ENCODE measurements at places on chromosomes 12 and 14. TPM values are rescaled to one million over a fixed set of nuclear protein-coding genes. Genes with fewer than 3 reads are reported as not detected.
A peak's percentile ranks its signal among the peaks of the same experiment; 100 is the strongest.

GRCh38 chr12:51531978-51532497 lies 59.0 kb upstream of the SCN8A start:
- no peak for DNase-seq

Gene SPTB
- 0.67 TPM for total RNA-seq

GRCh38 chr12:68508576-68508975 lies 102.1 kb upstream of the RAP1B start:
- DNase-seq, result no peak

DNA sequence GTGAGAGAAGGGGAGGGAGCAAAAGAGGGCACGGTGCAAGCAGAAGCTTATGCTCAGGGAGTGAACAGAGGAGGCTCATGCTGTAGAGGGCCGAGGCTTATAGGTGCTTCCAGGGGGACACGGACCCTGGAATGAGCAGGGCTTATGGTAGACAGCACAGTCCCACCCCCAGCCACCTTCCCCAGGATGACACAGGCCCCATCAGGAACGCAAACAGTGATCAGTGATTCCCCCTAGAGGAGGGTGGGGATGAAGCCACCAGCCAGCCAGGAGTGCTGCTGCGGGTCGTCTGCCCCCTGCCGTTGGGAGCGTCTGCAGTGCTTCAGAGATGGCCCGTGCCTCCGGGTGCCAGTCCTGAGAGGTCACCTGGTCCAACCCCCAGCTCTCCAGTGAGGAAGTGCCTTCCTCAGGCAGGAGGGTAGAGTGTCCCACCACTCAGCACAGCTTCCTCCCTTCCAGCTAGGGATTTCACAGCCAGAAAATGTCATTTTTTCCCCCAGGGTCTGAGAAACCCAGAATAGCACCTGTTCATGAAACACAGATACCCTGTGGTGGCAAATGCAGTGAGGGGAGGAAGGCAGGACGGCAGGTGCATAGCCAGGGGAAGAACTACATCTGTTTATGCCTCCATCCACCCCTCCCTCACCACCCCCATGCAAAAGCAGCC lies 60.7 kb downstream of the SLC6A12 start:
- DNase-seq, result no peak

Gene GPX2
- total RNA-seq, result not detected

GRCh38 chr14:25570483-25570882 lies 520.5 kb upstream of the STXBP6 start:
- no peak for DNase-seq

Gene FAM186B
- 0.55 TPM for total RNA-seq

DNA sequence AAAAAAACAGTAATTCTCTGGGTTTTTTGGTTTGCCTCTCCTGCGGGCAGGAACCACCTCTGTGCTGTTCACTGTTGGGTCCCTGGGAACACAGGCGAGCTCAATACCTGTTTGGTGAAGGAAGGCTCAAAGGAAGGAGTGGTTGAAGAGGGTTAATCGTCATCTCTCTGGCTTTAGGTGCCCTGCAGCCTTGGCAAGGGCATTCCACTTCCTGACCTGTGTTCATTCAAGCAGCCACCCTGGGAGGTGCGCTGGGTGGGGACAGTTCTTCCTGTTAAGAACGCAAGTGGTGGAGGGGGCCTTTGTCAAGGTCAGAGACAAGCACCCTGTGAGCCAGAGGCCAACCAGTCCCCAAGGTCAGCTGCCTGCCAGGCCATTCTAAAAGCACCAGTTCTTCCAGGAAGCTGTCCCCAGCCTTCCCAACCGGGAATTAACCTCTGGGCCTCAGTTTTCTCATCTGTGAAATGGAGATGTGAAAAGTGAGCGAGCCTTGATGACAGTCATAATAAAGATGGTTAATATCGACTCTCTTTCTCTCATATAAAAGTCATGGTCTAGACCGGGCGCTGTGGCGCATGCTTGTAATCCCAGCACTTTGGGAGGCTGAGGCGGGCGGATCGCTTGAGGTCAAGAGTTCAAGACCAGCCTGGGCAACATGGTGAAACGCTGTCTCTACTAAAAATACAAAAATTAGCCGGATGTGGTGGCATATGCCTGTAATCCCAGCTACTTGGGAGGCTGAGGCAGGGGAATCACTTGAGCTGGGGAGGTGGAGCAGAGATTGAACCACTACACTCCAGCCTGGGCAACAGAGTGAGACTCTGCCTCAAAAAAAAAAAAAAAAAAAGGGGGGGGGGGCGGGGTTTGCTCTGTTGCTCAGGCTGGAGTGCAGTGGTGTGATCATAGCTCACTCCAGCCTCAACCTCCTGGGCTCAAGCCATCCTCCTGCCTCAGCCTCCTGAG lies 6.1 kb downstream of the RHOF start:
- no peak for DNase-seq

Gene RPGRIP1
- total RNA-seq, result 0.80 TPM

Gene CD163L1
- total RNA-seq, result 16.7 TPM

Gene SELPLG
- 15.4 TPM for total RNA-seq

- no peak for DNase-seq
Measured at GRCh38 chr12:5499566-5500330, 67.8 kb downstream of the NTF3 start.

- DNase-seq, result peak; percentile 53
Measured at GRCh38 chr14:89399594-89400068, 17.4 kb downstream of the FOXN3 start.

DNA sequence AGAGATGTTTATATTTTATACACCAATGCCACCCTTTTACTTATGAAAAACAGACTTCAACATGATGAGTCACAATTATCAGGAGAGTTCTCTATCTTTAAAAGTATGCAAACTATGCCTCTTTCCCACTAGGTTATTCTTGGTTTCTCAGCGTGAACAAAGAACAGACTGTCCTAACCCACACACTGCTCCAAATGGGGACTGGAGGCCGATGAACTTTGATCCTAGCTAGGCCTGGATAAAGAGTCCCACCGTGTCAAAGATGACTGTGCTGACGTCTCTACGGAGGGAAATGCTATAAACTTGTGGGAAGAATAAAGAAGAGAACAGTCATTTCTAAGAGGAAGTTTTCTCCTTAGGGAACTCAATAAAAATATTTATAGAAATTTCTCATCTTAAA lies 160.1 kb downstream of the EPS8 start:
- DNase-seq, result no peak

DNA sequence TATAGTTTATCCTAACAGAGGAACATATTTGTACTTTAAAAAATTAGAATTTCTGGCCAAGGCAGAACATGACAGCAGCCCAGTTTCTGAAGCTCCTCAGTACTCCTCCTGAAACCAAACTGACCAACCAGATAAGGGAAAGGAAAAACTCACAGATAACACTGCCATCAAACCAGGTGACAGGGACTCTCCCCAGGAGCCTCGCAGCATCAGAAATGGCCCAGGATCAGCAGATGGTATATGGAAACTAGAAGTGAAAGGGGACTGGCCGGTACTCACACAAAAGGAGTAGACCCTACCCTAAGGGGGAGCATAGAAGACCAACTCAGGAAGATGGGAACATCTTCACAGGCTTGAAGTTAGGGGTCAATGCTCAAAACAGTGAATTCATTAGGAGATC lies 22.0 kb downstream of the GALC start:
- DNase-seq, result no peak

Gene SLC25A29
- 20.0 TPM for total RNA-seq

Gene DENND5B
- 15.4 TPM for total RNA-seq

GRCh38 chr12:75798136-75798926 lies 233.2 kb downstream of the PHLDA1 start:
- DNase-seq, result no peak

- no peak for DNase-seq
Measured at GRCh38 chr14:101127224-101127623, 223.7 kb upstream of the RTL1 start.

DNA sequence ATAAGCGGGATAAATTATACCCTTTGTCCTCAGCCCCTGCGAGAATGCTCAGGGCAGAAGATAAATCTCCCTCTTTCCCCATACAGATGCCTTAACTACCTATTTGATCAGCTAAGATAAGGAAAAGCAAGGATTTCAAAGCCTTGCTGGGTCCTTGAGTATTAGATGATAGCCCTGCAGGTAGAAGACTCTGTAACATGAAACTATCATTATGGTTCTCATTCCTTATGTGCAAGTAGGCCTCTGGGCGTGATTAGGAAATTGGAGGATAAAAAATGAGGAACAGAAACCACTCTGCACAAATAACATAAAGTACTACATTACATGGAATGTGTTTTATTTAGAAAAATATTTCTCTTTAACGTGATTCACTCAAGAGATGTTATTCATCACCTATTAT lies 14.5 kb upstream of the WDR89 start:
- no peak for DNase-seq

- DNase-seq, result no peak
Measured at GRCh38 chr14:55807881-55808379, 227.9 kb downstream of the KTN1 start.

Gene OAS1
- 53.4 TPM for total RNA-seq

Gene HNF1A
- total RNA-seq, result not detected

Gene PLCZ1
- total RNA-seq, result not detected

GRCh38 chr12:25014961-25015360 lies 66.1 kb upstream of the BCAT1 start:
- DNase-seq, result no peak

Gene CPSF6
- total RNA-seq, result 44.7 TPM

Gene AQP6
- total RNA-seq, result not detected

GRCh38 chr12:32877601-32878459 lies 18.7 kb downstream of the PKP2 start:
- DNase-seq, result no peak

GRCh38 chr12:835754-836518 lies 83.6 kb downstream of the WNK1 start:
- no peak for DNase-seq

GRCh38 chr14:99616832-99617800 lies 13.1 kb upstream of the CCDC85C start:
- no peak for DNase-seq

Gene ARHGAP9
- 26.5 TPM for total RNA-seq

DNA sequence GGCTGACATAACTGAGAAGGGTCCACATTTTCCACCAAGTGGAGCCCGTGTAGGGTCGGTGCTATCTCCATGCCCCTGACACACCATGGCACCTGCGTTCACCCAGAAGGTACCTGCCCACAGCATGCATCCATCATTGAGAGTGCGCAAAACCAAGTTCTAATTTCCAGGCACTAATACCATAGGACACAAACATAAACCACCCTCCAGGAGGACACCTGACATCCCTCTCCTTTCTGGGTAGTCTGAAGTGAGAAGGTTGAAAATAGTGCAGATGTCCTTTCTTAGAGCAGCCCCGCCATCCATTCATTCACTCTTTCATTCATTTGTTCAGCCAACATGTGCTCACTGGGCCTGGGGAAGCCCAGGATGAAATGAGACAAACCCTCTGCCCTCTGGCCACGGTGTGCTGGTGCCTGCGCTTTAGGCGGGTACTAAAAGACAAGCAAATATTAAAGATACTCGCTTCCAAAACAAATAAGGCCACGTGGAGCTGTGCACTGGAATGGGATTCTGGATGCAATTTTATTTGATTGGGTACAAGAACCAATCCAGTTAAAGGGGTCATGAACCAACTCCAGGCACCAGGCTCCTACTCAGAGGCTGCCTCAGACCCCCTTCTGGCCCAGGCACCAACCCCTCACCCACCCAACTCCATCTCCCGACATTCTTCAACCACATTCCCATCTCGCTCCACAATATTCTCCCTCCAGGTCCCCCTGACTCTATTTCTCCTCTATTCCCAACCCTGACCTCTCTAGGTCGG lies 1.2 kb downstream of the TTC7B start:
- DNase-seq, result no peak

Gene KRT74
- total RNA-seq, result not detected
